DMS153 (cell line): ENCODE measurements at places on chromosomes 5 and 9.

DNA sequence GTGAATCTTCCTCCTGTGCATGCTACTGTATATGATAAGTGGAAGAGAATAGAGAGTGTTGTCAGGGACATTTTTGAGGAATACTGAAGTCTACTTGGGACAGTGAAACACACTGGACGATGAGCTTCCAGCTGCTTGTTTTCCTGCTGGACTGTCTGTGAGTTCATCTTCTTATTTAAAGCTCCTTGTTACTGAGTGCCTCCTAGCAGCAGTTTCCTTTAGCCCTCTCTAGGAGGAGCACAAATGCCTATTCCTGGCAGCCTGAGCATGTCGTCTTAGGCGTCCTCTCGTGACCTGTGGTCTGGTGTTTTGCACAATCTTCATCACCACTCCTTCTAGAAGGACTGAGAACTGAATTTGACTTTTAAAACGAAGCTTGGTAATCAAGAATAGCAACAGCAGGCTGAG, 43.8 kb downstream of the ANKRD33B start:
- DNase-seq: no peak

- no peak for DNase-seq
Measured at GRCh38 chr5:140509898-140510297, 37.6 kb upstream of the EIF4EBP3 start.

GRCh38 chr5:83564069-83564749, 92.7 kb downstream of the VCAN start:
- DNase-seq: no peak

GRCh38 chr9:98641695-98642094, 67.0 kb downstream of the GABBR2 start:
- no peak for DNase-seq

- no peak for DNase-seq
Measured at GRCh38 chr9:71567890-71568289, 200.4 kb downstream of the CEMIP2 start.

DNA sequence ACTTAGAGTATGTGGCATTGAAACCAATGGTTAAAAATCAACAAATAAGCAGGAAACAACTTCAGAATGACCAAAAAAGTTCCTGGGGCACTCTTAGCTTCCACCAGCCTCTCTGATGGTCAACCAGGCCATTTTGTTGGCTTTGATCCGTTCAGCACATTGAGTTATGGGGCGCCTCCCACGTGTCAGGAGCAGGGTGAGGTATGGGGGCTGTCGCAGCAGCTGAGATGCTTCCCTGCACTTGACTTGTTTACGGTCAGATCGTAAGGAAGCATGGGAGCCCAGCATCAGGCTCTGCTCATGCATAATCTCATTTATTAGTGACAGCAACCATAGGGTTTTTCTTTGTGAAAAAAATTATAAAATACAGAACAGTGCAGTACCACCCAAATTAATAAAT, 16.7 kb downstream of the SYK start:
- no peak for DNase-seq

- no peak for DNase-seq
Measured at GRCh38 chr9:113899205-113899604, 23.1 kb downstream of the ZNF618 start.

DNA sequence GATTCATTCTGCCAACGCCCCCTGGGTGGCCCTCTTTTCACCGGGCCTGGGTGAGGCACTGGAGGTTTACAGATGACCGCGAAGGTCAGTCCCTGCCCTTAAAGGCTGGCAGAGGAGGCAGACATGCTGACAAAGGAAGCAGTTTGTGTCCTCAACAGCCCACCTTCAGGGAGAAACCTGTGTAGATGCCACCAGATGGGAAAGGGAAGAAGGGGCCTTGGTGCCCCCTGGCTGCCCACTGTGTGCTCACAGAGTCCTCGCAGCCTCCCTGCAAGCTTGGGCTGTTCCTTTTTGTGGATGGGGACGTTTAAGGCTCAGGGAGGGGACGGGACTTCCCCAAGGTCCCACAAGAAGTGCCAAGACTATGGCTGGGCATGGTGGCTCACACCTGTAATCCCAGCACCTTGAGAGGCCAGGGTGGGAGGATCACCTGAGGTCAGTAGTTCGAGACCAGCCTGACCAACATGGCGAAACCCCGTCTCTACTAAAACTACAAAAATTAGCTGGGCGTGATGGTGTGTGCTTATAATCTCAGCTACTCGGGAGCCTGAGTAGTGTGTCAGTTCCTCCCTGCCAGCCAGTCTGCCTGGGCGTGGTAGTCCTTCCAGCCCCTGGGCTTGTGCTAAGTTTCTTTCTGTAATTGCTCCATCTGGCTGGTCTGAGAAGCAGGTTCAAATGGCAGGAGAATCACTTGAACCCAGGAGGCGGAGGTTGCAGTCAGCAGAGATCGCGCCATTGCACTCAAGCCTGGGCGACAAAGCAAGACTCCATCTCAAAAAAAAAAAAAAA, 36.2 kb downstream of the NEK6 start:
- no peak for DNase-seq

DNA sequence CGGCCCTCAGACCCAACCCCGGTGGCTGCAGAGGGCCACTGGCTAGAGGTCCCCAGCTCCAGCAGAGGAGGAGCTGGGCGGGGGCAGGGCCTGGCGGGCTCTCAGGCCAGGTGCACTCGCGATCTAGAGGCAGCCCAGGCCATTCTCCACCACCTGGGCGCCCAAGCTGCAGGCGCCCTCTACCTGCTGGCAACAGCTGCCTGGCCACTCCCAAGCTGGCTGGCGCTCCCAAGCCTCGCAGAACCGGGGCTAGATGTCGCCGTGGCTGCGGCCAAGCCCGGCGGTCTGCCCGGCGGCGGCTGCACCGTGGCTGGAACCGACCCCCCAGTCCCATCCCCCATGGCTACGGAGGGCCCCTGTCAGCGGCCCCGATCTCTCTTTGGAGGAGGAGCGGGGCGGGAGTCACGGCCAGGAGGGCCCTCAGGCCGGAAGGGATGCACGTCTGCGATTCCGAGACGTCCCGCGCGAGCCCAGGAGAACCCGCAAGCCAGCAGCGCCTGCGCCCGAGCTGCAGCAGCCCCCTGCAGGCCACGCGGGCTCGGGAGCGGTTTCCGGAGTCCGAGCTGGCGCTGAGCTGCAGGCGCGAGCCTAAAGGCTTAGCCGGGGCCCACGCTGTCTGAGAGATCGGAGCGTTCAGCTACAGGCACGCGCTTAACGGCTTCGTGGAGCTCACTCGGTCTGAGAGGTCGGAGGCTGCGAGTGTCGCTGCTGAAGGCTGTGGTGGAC, 44.3 kb upstream of the BICD2 start:
- peak; percentile 72 for DNase-seq

- DNase-seq: no peak
Measured at GRCh38 chr5:170760113-170760512, 23.4 kb upstream of the GABRP start.

GRCh38 chr9:37693260-37693659, 42.5 kb downstream of the FRMPD1 start:
- no peak for DNase-seq

GRCh38 chr5:135357685-135358084, 41.3 kb downstream of the MACROH2A1 start:
- no peak for DNase-seq

DNA sequence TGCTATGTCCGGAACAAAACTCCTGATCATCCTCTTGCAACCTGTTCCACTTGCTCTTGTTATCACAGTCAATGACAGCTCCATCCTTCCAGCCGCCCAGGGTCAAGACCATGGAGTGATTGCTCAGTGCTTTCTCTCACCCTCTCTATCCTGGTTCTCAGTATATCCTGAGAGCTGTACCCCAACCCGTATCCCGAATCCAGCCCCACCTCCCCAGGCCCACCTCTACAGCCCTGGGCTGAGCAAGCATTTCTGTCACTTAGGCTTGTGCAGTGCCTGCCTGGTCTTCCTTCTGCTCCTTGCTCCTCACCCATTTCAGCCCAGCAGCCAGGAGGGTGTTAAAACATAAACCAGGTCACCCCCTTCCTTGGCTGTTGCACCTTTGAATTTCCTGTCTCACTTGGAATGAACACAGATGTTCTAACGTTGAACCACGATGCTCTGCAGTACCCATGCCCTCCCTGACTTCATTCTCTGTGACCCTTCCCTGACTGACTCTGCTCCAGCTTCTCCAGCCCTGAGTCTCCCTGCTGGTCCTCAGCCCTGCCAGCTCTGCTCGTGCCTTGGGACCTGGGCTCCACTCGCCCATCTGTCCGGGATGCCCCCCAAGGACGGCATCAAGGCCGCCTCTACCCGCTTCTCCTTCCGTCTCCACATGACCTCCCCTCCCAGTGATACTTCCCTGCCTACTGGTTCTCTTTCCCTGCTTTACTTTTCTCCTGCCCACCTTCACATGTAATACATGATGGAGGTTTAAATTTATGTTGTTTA, 110.0 kb downstream of the ICE1 start:
- DNase-seq: no peak

GRCh38 chr5:63310644-63311043, 651.6 kb downstream of the HTR1A start:
- no peak for DNase-seq

GRCh38 chr9:35651956-35652828, 1.5 kb upstream of the SIT1 start:
- no peak for DNase-seq

GRCh38 chr5:32312197-32312594, 543 bp downstream of the MTMR12 start:
- peak; percentile 37 for DNase-seq

- peak; percentile 31 for DNase-seq
Measured at GRCh38 chr9:136361047-136361753, 2.3 kb downstream of the DNLZ start.

DNA sequence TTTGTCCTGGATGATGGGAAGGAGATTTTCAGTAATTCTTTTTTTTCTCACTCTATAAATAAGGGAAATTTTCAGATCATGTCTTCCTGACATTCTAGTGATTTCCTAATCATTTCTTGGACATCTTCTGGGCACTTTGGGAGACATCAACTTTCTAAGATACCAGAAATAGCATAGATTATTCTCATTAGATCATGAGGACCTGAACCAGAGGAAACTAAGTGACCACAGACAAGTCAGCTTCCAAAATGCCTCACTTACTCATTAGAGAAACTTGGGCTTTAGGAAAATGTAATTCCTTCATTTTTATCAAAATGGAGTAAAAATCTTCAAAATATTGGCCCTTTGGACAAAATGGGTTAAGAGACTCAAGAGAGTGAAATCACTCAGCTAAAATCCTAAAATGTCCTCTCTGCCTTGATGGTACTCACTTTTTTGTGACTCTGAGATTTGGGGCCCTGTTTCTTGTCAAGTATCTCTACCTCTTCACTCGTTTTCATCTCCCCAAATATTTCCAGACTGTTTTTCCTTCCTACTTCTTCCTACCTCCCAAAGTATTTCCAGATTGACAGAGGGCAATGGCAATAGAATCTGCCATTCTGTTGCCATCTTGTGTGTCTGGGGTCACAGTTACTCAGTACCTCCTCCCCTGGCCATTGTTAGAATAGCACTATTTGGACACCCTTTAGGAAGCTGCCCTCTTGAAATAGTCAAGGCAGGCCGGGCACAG, 194.5 kb downstream of the NR3C1 start:
- no peak for DNase-seq

- DNase-seq: no peak
Measured at GRCh38 chr5:60810438-60811085, 33.5 kb downstream of the ELOVL7 start.
